ENCODE measurements at places on chromosomes 5 and 9.
A peak's percentile ranks its signal among the peaks of the same experiment; 100 is the strongest.

GRCh38 chr5:143583409-143583808 is 179.9 kb upstream of the NR3C1 start:
- DNase-seq, result no peak

DNA sequence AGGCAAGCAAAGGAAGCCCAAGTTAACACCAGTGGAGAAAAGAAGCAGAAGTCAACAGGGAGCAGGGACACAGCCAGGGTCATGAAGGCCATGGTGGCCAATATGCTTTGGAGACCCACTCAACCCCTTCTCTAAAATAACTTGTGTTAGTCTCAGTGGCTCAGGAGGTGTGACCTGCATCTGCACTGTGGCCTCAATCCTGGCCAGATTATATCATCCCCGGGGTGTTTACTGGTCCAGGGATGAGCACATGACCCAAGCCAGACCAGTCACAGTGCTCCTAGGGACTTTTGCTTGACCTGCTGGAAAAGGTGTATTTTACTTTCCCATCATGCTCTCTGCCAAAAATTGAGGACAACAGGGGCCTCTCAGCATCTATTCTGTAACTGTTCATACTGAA is 105.2 kb downstream of the DPYSL3 start:
- no peak for DNase-seq

GRCh38 chr9:133075925-133076630 is 14.3 kb downstream of the CEL start:
- peak; percentile 71 for DNase-seq

GRCh38 chr5:132315529-132316067 is 21.4 kb downstream of the SLC22A4 start:
- no peak for DNase-seq

- DNase-seq, result no peak
These were observed 133.4 kb upstream of the OTULINL start for GRCh38 chr5:14447958-14448911.

GRCh38 chr9:84642553-84643141 is 26.9 kb upstream of the NTRK2 start:
- no peak for DNase-seq

GRCh38 chr9:93159601-93160471 is 24.1 kb upstream of the WNK2 start:
- no peak for DNase-seq

DNA sequence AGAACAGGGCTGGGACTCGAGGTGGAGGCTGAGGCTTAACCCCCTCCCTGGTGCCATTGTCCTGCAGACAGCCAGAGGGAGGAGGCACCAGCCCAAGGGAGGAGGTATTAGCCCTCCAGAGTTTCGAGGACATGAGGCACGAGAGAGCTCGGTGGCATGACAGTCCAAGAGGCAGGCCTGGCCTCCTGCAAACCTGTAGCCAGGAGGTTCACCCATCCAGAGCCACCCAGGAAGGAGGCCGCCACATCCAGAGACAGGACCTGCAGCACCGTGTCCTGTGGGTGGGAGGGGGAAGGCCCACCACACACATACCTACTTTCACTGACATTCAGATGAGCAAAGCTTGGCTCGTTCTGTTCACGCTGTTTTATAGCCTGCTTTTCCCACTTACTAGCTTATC is 75.2 kb upstream of the ADAMTS2 start:
- DNase-seq, result no peak

GRCh38 chr5:80714570-80715298 is 60.0 kb upstream of the DHFR start:
- no peak for DNase-seq

GRCh38 chr9:31715250-31715649 is 669.2 kb upstream of the ACO1 start:
- no peak for DNase-seq

GRCh38 chr5:96626956-96627355 is 35.2 kb upstream of the CAST start:
- DNase-seq, result peak; percentile 98

DNA sequence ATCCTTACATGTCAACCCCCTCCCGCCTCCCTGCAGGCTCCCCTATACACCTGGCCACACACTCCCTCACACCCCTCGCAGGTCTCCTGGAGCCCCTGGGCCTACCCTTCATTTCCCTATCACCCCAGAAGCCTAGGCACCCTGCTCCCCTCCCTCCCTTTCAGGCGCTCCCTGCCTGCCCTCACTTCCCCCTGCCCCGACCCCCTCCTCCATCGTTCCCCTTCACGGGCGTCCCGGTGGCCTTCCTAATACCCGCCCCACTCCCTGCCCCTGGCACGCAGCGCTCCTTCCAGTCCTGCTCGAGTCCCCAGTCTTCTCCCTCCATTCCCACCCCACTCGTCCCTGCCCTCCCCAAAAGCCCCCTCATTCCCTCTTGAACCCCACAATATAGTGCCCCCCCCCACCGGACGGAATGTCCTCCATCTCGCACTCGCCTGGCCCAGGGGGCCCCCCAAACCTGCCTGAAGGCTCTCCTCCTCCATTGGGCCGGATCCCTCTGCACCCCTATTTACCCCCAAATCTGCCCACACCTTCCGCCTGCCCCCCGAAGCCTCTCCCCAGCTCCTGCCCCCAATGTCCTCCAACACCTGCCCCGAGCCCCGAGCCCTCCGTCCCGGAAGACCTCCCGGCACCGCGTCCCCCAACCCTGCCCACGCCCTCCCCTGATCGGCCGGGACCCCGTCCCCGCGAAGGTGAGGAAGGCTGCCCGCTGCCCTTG is 746 bp downstream of the STRBP start:
- no peak for DNase-seq

GRCh38 chr9:38125889-38126288 is 56.9 kb upstream of the SHB start:
- no peak for DNase-seq

DNA sequence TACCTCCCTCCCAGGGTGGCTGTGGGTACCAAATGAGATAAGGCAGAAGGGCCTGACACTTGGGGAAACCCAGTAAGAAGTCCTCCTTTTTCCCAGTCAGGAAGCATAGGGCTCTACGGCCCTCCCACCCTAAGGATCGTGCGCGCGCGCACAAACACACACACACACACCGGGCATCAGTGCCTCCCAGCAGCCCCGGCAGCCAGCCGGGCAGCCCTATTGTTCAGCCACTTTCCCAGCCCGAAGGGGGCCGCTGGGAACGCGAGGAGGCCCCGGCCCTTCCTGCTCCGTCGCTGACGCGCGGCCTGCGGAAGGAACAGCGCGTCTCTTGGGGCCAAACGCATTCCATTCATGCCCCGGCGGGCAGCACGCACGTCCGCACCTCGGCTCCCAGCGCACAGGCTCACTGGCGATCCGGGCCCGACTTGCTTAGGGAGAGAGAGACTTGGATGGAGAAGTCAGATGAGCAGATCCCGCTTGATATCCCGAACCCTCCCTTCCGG is 22.6 kb downstream of the DUSP1 start:
- DNase-seq, result no peak

- no peak for DNase-seq
These were observed 132.3 kb upstream of the ELL2 start for GRCh38 chr5:96093890-96094381.

DNA sequence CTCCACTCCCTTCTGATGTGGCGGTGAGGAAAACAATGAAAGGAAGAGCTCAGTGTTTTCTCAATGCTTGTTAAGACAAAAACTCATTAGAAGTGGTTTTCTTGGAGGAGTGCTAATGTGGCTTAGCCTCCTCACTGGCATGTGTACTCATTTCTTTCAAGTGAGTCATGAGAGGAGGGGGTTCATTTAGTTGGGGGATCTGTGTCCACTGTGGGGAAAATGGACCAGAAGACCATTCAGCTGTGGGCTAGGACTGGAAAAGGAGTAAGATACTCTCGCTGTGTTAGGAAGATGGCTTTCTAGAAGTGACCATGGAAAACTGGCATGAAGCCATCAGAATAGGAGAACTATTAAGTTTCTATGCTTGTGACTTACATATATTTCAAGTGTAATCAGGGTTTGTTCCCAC is 23.5 kb downstream of the KLF9 start:
- no peak for DNase-seq

GRCh38 chr9:71737455-71737854 is 30.9 kb downstream of the CEMIP2 start:
- DNase-seq, result no peak

- no peak for DNase-seq
These were observed 19.4 kb upstream of the LCP2 start for GRCh38 chr5:170316937-170317336.

DNA sequence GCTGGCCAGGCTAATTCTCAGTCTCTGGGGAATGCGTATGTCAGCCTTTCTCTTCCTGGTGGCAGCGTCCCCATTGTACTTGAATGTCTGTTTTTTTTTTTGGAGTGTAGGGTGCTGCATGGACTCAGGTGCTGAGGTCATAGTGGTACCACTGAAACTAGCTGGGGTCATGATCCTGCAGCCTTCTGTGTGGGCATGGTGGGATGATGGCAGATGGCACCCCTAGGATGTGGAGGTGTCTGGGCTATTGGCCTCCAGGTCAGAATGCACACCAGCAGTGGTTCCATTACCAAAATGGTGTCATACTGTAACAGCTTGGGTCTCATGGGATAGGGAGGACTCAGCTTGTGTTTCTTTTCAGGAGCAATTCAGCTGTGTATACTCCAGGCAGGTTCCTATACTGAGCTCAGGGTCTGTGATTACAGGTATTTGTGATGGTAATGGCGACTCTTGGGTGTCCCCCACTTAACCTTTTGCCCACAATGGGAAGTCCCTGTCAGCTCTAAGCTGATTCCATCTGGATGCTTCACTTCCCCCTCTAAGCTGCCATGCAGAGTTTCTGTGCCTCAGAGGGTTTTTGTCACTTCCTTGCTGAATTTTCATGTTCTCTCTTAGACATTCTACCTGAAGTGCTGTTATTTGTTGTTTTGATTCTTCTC is 17.9 kb downstream of the HSD17B4 start:
- DNase-seq, result no peak

- no peak for DNase-seq
These were observed 240.3 kb downstream of the AGTPBP1 start for GRCh38 chr9:85501456-85501855.

- DNase-seq, result no peak
These were observed 7.2 kb upstream of the TXNDC8 start for GRCh38 chr9:110344821-110345220.

- DNase-seq, result no peak
These were observed at the start of gene HTR4 for GRCh38 chr5:148653836-148654781. Gene HTR4, minus strand, starts transcription at chr5:148654527. Its CDS starts 17,513 bp downstream, at chr5:148637014.

GRCh38 chr5:169435506-169436229 is 134.7 kb upstream of the SLIT3 start:
- peak; percentile 82 for DNase-seq

GRCh38 chr5:126692971-126693370 is 84.0 kb upstream of the LMNB1 start:
- no peak for DNase-seq

DNA sequence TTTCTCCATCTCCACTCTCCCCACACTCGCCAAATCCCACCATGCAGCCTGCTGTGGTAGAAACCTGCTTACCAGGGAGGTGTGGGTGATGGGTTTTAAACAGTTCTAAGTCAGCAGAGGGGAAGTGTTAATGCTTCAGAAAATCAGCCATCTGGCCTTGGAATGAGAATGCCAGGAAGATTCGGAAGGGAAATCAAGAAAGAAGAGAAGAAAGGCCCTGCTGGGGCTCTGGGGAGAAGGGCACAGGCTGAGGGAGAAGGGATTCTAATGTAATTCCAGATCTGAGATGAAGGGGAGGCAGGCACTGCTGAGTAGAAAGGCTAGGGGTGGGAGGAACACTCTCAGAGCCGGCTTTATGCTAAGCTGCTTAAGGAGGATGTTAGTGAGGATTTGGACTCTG is 434.7 kb upstream of the DMAC1 start:
- DNase-seq, result no peak

GRCh38 chr5:135645336-135646180 is 66.8 kb upstream of the CXCL14 start:
- DNase-seq, result no peak

DNA sequence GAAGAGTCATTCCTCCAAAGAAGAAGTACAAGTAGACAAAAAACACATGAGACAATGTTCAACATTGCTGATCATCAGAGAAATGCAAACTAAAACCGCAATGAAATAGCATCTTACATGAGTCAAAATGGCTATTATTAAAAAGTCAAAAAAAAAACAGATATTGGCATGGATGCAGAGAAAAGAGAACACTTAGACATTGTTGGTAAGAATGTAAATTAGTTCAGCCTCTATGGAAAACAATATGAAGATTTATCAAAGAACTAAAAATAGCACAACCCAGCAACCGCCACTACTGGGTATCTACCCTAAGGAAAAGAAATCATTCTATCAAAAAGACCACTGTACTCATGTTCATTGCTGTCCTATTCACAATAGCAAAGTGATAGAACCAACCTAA is 157.5 kb downstream of the CHSY3 start:
- no peak for DNase-seq

DNA sequence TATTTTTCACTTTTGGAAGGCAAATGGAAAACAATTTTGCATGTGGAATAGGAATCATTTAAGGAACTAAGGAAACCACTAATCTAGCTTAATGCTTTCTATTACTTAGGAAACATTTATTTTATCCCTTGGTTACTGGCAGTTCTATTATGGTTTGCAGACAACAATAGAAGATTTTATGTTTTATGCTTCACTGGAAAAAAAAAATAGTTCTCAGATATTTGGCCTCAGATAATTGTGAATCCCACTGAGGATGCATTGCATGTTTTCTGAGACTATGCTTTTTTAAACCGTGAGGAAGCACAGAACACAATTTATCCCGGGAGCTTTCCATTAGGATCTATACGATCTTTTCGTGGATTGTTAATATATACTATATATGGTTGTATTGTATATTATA is 356.9 kb downstream of the CSNK1G3 start:
- no peak for DNase-seq

DNA sequence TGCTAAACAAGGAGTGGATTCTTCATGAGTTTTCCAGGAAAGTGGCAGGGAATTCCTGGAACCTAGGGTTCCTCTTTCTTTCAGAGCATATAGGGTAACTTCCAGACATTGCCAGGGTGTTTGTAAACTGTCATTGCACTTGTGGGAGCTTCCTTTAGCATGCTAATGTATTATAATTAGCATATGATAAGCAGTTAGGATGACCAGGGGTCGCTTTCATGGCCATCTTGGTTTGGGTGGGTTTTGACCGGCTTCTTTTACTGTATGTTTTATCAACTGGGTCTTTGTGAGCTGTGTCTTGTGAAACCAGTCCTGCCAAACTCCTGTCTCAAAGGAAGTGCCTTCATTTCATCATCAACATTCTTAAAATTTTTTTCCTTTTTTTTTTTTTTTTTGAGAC is 11.9 kb upstream of the MELK start:
- no peak for DNase-seq

- no peak for DNase-seq
These were observed 268.7 kb upstream of the PAPPA start for GRCh38 chr9:115884846-115885245.

Data from GM04503 (cell line).